ENCODE measurements at places on chromosomes 16 and 17. TPM values are rescaled to one million over a fixed set of nuclear protein-coding genes. Genes with fewer than 3 reads are reported as not detected.

The PTRH2 gene
- total RNA-seq: 20.9 TPM

The RUNDC3A gene
- 0.43 TPM for total RNA-seq

The BICDL2 gene
- total RNA-seq: under 0.01 TPM

The SULT1A1 gene
- 6.4 TPM for total RNA-seq

The PRR35 gene
- not detected for total RNA-seq

The TMEM88 gene
- total RNA-seq: 0.14 TPM

Data from smooth muscle cell of bladder (primary cell).